ENCODE measurements at places on chromosomes 2 and 18. TPM values are rescaled to one million over a fixed set of nuclear protein-coding genes. Genes with fewer than 3 reads are reported as not detected.

- DNase-seq = no peak
Measured at GRCh38 chr18:79344208-79344581, 51.5 kb upstream of the NFATC1 start.

DNA sequence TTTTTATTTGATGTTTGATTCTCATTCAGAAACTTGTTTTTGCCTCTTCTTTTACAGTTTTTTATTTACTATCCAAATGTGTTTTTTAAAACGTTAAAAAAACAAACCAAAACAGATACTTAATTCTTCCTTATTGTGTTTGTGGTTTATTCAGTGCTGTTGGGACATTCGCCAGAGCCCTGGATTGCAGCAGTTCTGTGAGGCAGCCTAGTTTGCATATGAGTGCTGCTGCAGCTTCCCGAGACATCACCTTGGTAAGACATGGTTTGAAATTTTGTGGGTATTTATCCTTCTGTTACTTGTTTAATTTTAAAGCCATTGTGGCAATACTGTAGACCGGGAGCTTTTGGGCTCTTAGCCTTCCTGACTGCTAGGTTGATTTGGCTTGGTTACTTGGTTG lies 91.2 kb downstream of the MTA3 start:
- no peak for DNase-seq

DNA sequence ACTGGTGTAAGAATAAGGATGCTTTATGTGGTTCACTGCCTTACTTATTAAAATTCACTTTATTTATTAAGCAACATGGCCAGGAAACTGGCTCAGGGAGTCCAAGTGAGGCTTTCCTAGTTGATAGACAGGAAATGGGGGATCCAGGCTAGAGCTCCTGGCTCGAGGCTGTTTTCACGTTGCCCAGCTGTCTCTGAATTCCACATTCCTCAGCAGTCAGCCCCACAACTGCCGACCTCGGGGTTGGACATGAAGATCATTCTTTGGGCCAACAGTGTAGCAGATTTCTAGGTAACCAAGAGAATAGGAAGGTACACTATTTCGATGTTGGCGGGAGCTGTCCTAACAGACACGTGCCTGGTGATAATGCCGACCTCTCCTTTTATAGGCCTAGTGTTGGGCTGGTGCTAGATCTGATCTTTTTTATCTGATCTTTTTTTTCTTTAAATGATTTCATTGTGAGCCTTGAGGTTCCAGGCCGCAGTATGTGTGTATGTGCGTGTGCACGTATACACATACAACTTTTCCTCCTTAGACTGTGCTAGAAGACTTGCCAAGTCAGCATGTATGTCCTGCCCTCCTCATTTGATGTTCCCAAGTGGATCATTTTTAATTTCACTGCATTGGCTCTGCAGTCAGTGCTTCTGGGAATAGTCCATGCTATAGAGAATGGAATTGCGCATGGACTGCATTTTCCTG lies 103.5 kb downstream of the CABLES1 start:
- DNase-seq = no peak

Gene DTNA
- 3.6 TPM for total RNA-seq

Gene CNGA3
- not detected for total RNA-seq

Gene TLX2
- 0.55 TPM for total RNA-seq

- peak; percentile 65 for DNase-seq
Measured at GRCh38 chr2:47015206-47015605, 99.6 kb upstream of the MCFD2 start.

Gene TUBA4B
- total RNA-seq = not detected

- no peak for DNase-seq
Measured at GRCh38 chr2:175135862-175136261, 32.1 kb downstream of the ATF2 start.

DNA sequence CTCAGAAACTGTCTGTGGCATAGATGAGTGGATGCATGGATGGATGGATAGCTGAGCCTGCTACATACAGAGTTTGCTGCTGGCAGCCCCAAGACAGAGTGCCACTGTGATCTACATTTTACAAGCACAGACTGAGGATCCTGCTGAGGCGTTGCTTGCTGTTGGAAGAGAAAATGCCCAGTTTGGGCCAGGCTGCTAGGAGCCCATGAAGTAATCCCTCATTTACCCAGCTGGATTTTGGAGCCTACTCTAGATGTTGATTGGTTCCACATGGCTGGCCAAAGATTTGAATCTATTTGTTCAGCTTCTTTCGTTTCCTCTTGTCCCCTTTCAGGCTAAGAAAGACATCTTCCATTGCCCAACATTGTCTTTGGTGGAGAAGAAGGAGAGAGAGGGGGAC lies 261.3 kb downstream of the CLIP4 start:
- DNase-seq = no peak

- no peak for DNase-seq
Measured at GRCh38 chr2:170321526-170321925, 143.6 kb downstream of the MYO3B start.

GRCh38 chr2:32904074-32904473 lies 42.7 kb upstream of the LTBP1 start:
- DNase-seq = no peak

Data from SK-MEL-5 (cell line).